ENCODE measurements at places on chromosomes 7 and 10.

GRCh38 chr10:93859049-93859655 is 34.6 kb upstream of the SLC35G1 start:
- H3K4me3 ChIP-seq, result no peak overlapping the region
- DNase-seq, result peak; percentile 4
- H3K27ac ChIP-seq, result no peak overlapping the region
- no peaks in the 10 kb centered on the region for H3K36me3 ChIP-seq

DNA sequence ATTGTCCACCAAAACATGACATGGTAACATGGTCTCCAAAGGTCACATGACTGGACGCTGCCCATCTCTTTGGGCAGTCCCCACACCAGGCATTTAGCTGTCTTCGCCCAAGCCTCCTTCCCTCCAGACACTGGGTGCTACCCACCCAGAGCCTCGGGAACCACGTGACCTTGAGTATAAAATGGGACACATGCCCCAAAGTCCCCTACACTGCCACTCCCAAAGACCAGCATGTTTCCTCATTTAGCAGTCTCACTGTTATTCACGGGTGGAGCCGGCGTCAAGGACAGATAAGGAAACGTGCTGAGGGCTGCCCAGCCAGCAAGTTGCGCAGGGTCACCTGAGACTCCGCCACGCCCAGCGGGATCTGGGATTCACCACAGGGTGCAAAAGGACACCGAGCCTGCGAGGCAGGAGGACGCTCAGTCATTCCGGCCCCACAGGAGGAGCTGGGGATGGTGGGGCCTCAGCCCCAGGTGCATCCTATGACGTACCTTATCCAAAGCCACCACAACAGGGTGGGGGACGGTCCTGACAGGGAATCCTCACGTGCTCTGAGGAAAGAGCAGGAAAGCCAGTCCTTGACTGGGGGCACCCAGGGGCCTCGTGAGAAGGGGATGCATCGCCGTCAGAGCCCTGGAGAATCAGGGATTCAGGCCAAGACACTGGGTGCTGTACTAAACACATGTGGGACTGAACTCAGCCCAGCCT is 226.9 kb downstream of the TNS3 start:
- no peaks in the 10 kb centered on the region for H3K36me3 ChIP-seq
- H3K4me1 ChIP-seq, result no peaks in the 10 kb centered on the region
- no peaks in the 10 kb centered on the region for H3K27me3 ChIP-seq
- H3K4me3 ChIP-seq, result no peak overlapping the region
- DNase-seq, result no peak

- DNase-seq, result no peak
- H3K27me3 ChIP-seq, result no peaks in the 10 kb centered on the region
- H3K27ac ChIP-seq, result no peak overlapping the region
- H3K4me3 ChIP-seq, result no peak overlapping the region
- no peaks in the 10 kb centered on the region for H3K4me1 ChIP-seq
- H3K36me3 ChIP-seq, result no peaks in the 10 kb centered on the region
Observed at GRCh38 chr7:115409682-115410433, 488.0 kb downstream of the MDFIC start.

- no peak for DNase-seq
- H3K36me3 ChIP-seq, result peaks cover 32% of the 10 kb centered on the region
- no peak overlapping the region for H3K27ac ChIP-seq
- no peak overlapping the region for H3K4me3 ChIP-seq
Observed at GRCh38 chr10:11183015-11183414, 165.3 kb downstream of the CELF2 start.

DNA sequence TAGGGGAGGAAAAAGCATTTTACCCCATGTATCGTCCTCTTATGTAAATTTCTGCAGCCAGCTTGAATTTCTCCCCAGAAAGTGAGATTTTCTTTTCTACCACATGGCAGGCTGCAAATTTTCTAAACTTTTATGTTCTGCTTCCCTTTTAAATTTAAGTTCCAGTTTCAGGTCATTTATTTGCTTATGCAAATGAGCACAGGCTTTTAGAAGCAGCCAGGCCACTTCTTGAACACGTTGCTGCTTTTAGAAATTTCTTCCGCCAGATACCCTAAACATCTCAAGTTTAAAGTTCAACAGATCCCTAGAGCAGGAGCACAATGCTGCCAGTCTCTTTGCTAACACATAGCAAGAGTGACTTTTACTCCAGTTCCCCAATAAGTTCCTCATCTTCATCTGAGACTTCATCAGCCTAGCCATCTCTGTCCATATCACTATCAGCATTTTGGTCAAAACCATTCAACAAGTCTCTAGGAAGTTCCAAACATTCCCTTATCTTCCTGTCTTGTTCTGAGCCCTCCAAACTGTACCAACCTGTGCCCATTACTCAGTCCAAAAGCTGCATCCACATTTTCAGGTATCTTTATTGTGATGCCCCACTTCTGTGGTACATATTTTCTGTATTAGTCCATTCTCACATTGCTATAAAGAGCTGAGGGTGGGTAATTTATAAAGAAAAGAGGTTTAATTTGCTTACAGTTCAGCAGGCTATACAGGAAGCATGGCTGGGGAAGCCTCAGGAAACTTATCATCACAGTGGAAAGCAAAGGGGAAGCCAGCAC is 16.3 kb downstream of the EZH2 start:
- no peak for DNase-seq
- H3K27me3 ChIP-seq, result no peaks in the 10 kb centered on the region
- no peak overlapping the region for H3K4me3 ChIP-seq
- H3K36me3 ChIP-seq, result peaks cover 10% of the 10 kb centered on the region
- H3K4me1 ChIP-seq, result peaks cover 18% of the 10 kb centered on the region

DNA sequence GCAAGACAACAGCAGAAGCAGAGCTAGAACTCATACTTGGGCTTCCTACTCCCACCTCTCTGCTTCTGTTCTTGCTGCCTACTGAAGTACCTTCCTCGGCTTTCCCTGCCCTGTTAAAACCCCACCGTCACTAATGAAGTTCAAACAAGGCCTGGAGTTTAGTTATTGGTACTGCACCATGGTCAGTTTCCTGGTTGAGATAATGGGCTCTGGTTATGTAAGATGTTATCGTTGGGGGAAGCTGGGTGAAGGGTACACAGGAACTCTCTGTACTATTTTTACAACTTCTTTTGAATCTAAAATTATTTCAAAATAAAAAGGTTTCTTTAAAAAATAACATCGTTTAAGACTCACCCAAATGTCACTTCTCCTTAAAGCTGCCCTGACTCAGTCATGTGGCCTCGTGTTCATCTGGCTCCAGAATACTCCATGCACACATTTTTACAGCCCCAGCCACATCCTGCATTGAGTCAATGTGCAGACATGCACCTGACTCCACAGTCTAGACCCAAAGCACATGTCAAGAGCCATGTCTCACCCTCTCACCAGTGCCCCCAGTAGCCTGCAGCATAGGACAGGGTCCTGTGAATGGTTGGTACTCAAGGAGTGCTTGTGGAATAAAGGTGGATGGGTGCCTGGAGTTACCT is 36.9 kb upstream of the AQP1 start:
- H3K36me3 ChIP-seq, result peaks cover 5% of the 10 kb centered on the region
- peaks cover 7% of the 10 kb centered on the region for H3K27me3 ChIP-seq
- H3K27ac ChIP-seq, result no peak overlapping the region
- H3K4me3 ChIP-seq, result no peak overlapping the region
- DNase-seq, result no peak

- H3K27me3 ChIP-seq, result peaks cover 12% of the 10 kb centered on the region
- H3K27ac ChIP-seq, result no peak overlapping the region
- DNase-seq, result peak; percentile 2
Observed at GRCh38 chr10:19811540-19811939, 4.7 kb upstream of the PLXDC2 start.

- H3K27me3 ChIP-seq, result peaks cover 17% of the 10 kb centered on the region
- H3K4me1 ChIP-seq, result peaks cover 74% of the 10 kb centered on the region
- peak; percentile 75 for DNase-seq
Observed at GRCh38 chr7:27189295-27189996, 4.4 kb upstream of the HOXA11 start.

GRCh38 chr7:87648316-87648715 is 20.1 kb downstream of the RUNDC3B start:
- no peak overlapping the region for H3K27ac ChIP-seq
- H3K4me3 ChIP-seq, result no peak overlapping the region
- H3K36me3 ChIP-seq, result no peaks in the 10 kb centered on the region
- H3K4me1 ChIP-seq, result peaks cover 18% of the 10 kb centered on the region
- DNase-seq, result no peak
- no peaks in the 10 kb centered on the region for H3K27me3 ChIP-seq

DNA sequence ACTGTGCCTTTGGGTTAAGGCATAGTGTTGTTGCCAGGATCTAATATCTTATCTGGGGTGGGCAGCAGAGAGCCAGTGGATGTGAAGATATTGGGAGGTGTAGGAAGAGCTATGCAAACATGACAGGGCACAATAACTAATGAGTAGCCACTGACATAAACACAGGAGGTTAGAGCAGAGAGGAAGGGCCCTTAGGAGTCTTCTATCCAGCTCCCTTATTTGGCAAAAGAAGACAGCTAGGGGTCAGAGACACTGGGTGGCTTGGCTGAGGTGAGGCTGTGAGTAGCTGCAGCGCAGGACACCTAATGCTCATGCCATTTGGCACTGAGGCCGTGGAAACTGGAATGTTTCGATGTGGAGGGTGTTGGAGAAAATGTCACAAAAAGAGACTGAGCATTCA is 176.3 kb upstream of the TCF7L2 start:
- peaks cover 10% of the 10 kb centered on the region for H3K36me3 ChIP-seq
- no peak overlapping the region for H3K27ac ChIP-seq
- H3K27me3 ChIP-seq, result no peaks in the 10 kb centered on the region
- no peak overlapping the region for H3K4me3 ChIP-seq
- DNase-seq, result no peak
- H3K4me1 ChIP-seq, result peaks cover 20% of the 10 kb centered on the region

DNA sequence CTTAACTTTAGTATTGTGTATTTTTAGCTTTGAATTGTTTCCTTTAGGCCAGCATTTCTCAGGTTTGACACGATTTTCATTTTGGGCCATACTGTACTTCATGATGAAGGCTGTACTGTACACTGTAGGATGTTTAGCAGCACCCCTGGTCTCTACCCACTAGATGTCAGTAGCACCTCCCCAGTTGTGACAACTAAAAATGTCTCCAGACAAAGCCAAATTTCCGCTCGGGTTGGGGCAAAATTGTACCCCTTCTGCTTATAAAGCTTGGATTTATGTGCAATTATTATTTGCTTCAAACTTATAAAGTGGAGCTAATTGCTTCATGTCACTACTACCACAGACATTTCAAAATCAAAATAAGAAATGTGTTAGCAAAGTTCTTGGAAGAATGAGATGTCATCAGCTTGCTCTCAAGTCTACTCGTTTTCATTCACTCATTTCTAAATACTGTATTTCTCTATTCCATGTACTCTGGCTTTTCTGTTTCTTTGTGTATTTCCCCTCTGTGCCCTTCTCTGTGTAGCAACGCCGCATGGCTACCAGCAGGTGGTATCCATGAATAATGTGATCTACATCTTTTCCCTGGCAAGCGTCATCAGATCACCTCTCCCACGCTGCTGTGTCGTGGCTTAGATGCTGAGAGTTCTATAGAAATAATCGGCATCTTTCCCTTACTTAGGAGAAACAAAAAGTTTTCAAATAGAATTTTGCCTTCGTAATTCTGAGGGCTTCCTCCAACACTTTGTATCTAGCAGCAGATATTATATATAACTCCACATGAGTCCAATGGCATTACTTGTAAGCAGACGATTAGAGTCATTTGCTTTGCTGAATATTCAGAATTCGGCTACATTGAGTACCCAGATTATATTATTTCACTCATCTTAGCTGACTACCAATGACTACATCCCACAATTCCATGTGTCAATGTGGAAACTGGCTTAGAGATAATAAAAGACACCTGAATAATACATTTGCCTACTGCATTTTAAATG is 47.8 kb upstream of the CALCR start:
- H3K36me3 ChIP-seq, result no peaks in the 10 kb centered on the region
- H3K27ac ChIP-seq, result no peak overlapping the region
- no peak overlapping the region for H3K4me3 ChIP-seq
- DNase-seq, result peak; percentile 25
- H3K27me3 ChIP-seq, result peaks cover 3% of the 10 kb centered on the region

DNA sequence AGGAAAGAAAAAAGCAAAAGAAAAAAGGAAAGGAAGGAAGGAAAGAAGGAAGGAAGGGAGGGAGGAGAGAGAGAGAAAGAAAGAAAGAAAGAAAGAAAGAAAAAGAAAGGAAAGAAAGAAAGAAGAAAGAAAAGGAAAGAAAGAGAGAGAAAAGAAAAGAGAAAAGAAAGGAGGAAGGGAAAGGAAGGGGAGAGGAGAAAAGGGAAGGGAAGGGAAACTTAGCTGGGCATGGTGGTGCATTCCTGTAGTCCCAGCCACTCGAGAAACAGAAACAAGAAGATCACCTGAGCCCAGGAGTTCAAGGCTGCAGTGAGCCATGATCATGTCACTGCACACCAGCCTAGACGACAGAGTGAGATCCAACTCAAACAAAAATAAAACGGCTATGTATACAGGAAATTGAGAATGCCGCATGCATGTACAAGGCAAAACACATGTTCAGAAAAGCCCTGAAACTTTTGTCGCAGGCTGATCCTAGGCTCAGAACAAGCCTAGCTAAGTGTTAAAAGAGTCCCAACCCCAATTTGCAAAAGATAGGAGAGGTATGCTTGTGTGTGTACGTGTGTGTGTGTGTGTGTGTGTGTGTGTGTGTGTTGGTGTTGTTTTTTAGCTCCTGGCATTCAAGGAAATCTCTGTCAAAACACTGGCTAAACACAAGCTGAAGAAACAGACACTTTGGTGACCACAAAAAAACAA is 6.6 kb upstream of the NPC1L1 start:
- H3K36me3 ChIP-seq, result no peaks in the 10 kb centered on the region
- peaks cover 14% of the 10 kb centered on the region for H3K27me3 ChIP-seq
- peaks cover 20% of the 10 kb centered on the region for H3K4me1 ChIP-seq
- no peak for DNase-seq

GRCh38 chr10:46546591-46547540 is 9.6 kb downstream of the GPRIN2 start:
- H3K27me3 ChIP-seq, result peaks cover 22% of the 10 kb centered on the region
- no peak overlapping the region for H3K27ac ChIP-seq
- no peaks in the 10 kb centered on the region for H3K4me1 ChIP-seq
- H3K4me3 ChIP-seq, result no peak overlapping the region
- DNase-seq, result no peak
- H3K36me3 ChIP-seq, result no peaks in the 10 kb centered on the region

DNA sequence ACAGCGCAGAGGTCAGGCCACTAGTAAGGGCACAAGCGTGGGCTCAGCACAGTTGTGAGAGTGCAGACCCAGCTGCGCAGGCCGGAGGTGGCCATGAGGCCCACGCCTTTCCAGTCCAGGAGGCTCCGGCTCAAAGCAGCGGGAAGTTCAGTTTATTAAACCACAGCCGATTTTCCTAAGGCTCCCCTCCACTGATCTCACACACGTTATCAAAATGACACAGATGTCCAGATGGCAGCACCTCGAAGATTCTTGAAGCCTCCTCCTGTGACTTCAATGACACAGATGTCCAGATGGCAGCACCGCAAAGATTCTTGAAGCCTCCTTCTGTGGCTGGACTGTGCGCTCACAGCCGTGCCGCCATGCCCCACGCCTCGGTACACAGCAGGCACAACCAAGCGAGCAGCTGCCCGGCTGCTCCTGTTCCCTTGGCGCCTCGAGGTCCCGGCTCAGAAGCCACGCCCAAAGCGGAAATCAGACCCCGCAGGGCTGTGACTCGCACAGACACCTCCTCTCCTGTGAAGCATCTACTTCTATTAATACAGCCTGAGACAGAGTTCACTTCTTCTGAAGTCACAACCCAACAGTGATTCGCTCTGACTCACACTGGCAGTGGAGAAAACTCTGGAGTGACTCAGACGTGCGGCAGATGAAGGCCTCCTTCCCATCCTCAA is 122.7 kb downstream of the MAD1L1 start:
- H3K27ac ChIP-seq, result peak overlapping the region; percentile 98
- peaks cover 63% of the 10 kb centered on the region for H3K4me1 ChIP-seq
- DNase-seq, result peak; percentile 95
- H3K36me3 ChIP-seq, result peaks cover 18% of the 10 kb centered on the region
- H3K4me3 ChIP-seq, result peak overlapping the region; percentile 71
- H3K27me3 ChIP-seq, result peaks cover 4% of the 10 kb centered on the region

GRCh38 chr7:139108266-139109187 is 993 bp downstream of the ZC3HAV1 start:
- peak overlapping the region; percentile 97 for H3K4me3 ChIP-seq
- peak overlapping the region; percentile 98 for H3K27ac ChIP-seq
- H3K36me3 ChIP-seq, result peaks cover 15% of the 10 kb centered on the region
